ENCODE measurements at places on chromosomes 1 and 21.

GRCh38 chr1:149844101-149844500, 55.3 kb upstream of the BOLA1 start:
- no peak for DNase-seq

DNA sequence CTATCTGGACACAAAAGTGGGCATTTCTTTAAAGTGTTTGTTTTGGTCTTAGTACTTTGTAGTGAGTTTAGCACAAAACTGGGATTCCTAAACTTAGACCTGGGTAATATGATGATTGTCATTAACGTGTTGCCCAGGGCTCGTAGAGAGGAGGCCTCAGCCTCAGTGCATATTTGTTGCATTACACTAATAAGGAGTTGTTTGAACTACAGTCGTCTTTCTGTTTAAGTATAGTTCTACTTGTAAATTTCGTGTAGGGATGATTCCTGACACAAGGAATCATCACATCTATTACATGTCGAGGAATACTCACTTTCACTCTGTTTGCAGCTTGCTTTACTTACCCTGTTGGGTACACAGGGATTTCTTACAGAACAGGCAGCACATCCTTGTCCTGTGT, 85.0 kb downstream of the PRDM2 start:
- no peak for DNase-seq

DNA sequence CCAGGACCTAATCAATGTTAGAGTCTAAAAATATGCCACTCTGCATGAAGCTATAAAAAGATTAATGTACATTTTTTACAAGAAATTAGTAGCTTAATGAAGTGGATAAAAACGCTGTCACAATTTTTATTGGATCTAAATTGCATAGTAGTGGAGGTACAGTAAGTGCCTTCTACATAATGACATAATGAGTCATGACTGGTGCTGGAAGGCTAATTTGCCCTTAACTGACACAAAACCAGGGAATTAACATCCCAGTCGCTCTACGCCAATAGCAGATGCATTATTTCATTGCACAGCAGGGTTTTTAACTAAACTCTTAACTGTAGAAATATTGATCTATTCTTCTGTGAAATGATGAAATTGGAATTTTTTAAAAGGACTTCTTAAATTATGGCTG, 33.3 kb downstream of the RRAGC start:
- DNase-seq = no peak

DNA sequence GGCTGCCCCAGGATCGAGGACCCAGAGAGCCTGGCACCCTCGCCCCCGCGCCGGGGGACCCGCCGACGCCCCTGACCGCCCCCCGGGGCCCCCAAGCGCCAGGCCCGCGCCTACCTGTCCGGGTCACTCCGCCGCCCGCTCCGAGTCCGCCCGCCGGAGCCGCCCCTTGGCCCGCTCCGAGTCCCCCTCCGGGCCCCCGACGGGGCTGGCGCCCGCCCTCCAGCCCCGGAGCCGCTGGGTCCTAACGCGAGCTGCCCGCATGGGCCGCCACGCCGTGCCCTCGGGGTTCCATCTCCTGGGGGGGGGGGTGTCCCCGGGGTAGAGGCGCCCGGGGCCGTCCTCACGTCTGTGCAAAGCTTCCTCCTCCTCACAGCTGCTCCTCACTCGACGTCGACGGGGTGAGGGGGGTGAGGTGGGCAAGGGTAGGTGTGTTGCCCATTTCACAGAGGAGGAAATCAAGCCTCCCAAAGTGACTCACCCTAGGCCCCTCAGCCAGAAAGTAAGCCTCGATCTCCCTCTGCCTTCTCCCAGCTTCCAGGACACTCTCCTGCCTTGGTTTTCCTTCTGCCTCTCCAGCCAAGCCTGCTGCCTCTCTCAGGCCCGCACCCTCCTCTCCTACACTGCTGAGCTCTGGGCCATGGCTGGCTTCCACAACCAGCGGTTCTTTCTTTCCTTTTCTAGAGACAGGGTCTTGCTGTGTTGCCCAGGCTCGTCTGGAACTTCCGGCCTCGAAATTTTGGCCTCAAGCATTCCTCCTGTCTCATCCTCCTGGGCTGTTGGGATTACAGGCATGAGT, at the start of gene MFAP2:
TSS of gene MFAP2 (minus strand) at position 148 of the 796 bp plus-strand sequence. CDS start 2,347 bp downstream, outside the sequence.
- DNase-seq = no peak

- DNase-seq = no peak
Observed at GRCh38 chr1:13540866-13541265, 27.1 kb upstream of the LRRC38 start.

GRCh38 chr1:181898773-181899172, 162.7 kb downstream of the ZNF648 start:
- no peak for DNase-seq

- no peak for DNase-seq
Observed at GRCh38 chr1:246445503-246445902, 61.6 kb downstream of the SMYD3 start.

DNA sequence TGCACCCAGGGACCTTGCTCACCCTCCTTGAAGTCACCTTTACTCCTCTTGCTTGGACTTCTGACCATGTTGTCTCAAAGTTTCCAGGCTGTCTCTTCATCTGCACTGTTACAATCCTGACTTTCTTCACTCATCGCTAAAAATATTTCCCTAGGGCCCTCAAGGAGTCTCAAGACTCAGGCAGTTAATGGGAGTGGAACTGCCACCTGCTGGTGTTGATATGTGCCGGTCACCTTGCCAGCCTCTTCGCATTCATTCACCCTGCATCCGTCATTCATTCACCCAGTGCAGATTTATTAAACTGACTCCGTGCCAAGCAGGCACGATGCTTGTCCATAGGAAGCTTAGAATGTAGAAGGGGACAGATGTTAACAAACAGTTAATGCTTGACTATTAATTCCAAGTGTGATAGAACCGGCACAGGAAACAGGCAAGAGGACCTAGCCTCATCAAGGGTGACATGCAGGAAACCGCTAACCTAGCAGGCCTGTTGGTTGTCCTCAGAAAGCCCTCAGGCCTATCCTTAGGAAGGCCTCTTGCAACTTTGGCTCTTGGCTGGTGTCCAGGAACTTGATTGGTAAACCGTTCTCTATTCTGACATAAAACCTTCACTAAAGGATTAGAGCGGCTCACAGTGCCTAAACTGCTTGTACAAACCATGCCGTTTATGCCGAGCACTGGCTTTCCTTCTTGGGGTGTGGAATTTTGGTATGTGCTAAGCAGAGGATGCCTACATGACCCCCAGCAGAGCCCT, 342.2 kb downstream of the CAMTA1 start:
- no peak for DNase-seq
